ENCODE measurements at places on chromosomes 4 and X.

DNA sequence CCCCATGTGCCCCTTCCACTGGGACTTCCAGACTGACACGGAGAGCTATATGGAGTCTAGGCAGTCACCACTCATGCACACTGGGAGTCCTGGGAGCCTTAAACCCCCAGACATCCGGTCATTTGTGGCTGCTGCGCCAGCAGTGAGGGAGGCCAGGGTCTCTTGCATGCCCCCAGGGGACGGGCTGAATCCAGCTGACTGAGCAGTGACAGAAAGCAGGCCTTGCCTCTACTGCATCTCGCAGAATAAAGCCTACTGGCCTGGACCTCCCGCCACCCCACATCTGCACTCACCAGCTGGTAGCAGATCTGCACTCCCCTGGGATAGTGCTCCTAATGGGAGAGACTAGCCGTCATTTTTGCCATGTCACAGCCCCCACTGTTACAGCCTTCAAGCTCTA lies 1234.2 kb downstream of the FAM133A start:
- no peak for DNase-seq

GRCh38 chr4:72084587-72085011 lies 52.8 kb downstream of the NPFFR2 start:
- DNase-seq: peak; percentile 67

- DNase-seq: no peak
Observed at GRCh38 chr4:118881512-118882146, 7.0 kb upstream of the SYNPO2 start.

GRCh38 chr4:141350122-141350905 lies 129.6 kb downstream of the ZNF330 start:
- peak; percentile 97 for DNase-seq

DNA sequence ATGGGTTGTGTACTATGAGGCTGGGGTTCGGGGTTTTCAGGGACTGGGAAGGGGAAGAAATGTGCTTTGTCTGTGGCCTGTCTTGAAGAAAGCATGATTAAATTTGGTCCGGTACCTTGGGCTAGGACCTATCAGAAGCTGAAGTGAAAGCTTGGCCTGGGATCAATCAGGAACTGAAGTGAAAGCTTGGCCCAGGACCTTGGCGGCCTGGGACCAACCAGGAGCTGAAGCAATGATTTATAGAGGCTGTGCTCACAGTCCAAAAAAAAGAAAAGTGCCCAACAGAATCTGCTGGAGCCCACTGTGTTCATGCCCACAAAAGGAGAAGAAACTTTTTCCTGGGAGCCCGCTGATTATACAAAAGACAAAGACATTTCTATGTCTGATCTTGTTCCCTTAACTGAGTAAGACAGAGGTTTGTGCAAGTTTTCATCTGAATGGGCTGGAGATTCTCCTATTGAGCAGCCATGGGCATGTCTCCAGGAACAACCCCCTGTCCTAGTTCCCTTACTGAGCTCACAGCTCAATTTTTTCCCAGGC lies 1427.9 kb downstream of the FAM133A start:
- DNase-seq: no peak

GRCh38 chrX:40152173-40152711 lies 54.5 kb upstream of the BCOR start:
- DNase-seq: peak; percentile 22

DNA sequence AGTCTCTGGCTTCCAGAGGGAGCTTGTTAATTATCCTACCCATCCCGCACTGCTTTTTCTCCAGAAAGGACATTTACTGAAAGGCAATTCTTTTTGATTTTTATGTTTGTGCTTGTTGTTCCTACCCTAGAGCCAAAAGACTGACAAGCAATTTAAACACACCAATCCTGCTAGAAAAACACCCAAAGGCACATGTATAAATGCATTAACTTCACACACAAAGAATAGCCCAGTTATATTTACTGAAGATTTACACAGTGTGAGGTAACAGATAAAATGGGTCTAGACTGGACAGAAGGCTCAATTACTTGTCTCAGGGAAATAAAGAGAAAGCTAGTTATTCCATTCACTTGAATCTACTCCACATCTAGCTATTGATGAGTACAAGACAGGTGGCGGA lies 61.2 kb upstream of the NOCT start:
- no peak for DNase-seq

DNA sequence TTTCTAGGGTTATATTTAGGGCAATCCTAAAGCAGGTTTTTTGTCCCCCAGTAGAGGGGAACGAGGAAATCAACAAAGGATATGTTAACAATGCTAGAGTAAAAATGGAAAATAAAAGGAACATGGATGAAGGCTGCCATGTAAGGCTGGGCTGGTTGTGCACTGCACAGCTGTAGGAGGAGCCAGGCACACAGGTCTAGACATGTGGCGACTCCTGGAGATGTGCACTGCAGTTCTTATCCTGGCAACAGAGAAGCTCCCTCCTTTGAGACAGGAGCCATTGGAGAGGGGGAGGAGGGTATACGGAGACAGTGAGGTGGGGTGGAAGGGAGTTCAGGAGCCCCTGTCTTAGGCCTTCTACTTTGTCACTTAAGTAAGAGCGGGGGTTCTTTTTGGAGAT lies 65.9 kb downstream of the NAT8L start:
- no peak for DNase-seq

DNA sequence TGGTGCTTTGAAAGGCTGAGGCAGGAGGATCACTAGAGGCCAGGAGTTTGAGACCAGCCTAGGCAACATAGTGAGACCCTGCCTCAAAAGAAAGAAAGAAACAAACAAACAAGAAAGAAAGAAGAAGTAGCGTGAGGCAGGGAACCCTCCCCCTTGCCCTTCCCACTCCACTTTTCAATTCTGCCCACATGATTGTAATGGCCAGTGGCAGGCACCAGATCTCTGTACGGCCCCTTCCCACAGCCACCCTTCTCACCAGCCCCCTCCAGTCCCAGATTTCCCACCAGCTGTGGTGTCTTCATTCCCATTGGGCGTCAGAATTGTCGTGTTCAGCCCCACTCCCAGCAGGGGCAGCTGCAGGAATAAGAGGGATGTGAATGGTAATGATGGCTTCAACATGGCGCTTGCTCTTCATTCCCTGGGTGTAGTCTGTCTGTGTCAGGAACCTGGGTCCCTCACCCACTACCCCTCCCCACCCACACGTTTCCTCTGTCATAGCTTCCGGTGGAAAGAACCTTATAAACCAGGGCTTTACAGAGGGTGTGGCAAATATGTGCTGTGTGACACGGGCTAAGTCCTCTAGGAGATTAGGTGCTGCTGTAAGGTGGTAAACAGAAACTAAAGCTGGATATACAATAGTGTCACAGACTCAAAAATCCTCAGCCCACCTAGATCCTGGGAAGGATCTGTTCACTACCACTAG lies at the start of gene IL2RG:
Gene IL2RG (minus strand): TSS at position 437 of the 703 bp plus-strand sequence. CDS start 38 bp downstream, at position 399.
- DNase-seq: no peak

DNA sequence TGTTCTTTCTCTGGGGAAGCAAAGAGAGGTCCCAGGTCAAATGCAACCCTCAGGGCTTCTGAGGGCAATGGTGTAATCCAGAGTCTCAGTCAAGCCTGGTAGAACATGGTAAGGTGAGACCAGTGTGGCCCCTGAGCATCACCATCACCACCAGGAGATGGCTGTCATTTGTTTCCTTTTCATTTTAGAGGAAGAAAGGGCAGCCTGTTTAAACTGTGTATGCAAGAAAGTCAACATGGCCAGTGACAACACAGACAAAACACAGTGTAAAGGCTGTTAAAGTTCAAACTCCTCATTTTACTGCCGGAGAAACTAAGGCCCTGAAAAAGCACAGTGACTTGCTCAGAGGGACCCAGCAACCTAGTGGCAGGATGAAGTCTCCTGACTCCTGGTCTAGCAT lies 2.0 kb upstream of the EDA start:
- no peak for DNase-seq

GRCh38 chrX:39174772-39175417 lies 373.6 kb downstream of the MID1IP1 start:
- DNase-seq: no peak

DNA sequence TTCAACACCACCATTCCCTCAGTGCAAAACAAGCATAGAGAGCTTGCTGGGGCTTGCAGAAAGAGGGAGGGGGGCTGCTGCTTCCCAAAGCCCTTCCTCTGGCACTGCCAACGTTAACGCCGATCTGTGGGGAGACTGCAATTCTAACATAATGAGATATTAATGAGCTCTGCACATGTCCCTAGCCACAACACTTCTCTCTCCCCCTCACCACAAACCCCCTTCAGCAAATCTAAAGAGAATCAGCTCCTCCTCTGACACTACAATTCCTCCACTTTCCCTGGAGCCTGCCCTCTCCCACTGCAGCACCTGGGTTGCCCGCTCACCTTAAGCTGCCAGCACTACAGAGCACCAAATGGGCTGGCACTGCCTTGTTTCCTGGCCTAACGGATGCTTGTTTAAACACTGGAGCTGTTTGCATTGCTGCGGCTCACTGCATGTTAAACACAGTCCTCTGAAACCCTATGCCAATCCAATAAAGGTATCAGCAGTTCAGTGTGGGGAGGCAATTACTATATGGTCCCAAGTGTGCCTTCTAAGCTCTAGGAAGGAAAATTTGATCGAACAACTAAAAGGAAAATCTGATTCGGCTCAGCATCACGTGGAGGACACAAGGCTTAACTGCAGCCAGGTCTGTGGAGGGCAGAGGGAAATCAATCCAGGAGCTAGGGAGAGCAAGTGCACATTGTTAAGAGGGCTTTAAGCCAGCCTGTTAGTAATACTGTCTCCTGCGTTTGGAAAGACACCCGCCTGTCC lies 232.4 kb downstream of the MAML3 start:
- no peak for DNase-seq

GRCh38 chrX:79524642-79525041 lies 157.5 kb upstream of the ITM2A start:
- DNase-seq: peak; percentile 30

DNA sequence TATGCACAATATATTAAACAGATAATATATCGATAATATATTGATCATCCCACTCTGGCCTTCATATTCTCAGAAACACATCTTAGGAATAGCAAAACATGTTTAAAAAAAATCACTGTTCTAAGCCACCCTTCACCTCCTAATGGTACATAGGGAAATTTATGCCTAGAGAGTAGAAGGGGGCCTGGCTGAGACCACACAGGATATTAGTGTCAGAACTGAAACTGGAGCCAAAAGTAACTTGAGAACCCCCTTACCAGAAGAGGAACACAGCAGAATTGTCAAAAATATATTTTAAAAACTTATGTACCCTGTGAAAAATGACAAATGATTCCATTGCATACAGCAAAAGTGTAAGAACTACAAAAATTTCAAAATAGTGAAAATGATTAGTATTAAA lies 173.1 kb downstream of the VSIG4 start:
- DNase-seq: no peak

- peak; percentile 70 for DNase-seq
Observed at GRCh38 chrX:136193771-136194170, 46.4 kb downstream of the FHL1 start.

GRCh38 chr4:3869174-3869572 lies 103.0 kb downstream of the ADRA2C start:
- no peak for DNase-seq

- no peak for DNase-seq
Observed at GRCh38 chrX:39645178-39645895, 452.4 kb downstream of the BCOR start.

- DNase-seq: no peak
Observed at GRCh38 chr4:113505044-113505443, 256.5 kb downstream of the CAMK2D start.

DNA sequence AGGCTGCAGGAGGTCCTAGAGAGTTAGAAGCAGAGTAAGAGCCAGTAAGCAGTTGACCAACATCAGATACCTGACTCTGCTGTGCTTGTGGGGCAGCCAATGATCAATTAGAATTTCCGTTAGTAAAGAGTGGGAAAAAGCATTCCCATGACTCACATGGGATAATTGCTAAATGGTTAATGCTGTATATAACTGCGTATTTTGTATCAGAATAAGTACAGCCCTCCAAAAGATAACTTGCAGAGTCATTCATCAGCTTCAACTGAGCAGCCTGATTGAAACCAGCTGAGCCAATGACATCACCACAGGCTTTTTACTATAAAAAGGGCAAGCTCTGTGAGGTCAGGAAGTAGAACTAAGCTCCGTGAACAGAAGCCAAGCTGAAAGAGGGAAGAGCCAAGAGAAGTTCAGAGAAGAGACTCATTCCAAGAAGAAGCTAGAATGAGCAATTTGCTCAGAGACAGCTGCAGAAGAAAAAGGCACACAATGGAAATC lies 67.9 kb downstream of the PPP3CA start:
- peak; percentile 53 for DNase-seq

DNA sequence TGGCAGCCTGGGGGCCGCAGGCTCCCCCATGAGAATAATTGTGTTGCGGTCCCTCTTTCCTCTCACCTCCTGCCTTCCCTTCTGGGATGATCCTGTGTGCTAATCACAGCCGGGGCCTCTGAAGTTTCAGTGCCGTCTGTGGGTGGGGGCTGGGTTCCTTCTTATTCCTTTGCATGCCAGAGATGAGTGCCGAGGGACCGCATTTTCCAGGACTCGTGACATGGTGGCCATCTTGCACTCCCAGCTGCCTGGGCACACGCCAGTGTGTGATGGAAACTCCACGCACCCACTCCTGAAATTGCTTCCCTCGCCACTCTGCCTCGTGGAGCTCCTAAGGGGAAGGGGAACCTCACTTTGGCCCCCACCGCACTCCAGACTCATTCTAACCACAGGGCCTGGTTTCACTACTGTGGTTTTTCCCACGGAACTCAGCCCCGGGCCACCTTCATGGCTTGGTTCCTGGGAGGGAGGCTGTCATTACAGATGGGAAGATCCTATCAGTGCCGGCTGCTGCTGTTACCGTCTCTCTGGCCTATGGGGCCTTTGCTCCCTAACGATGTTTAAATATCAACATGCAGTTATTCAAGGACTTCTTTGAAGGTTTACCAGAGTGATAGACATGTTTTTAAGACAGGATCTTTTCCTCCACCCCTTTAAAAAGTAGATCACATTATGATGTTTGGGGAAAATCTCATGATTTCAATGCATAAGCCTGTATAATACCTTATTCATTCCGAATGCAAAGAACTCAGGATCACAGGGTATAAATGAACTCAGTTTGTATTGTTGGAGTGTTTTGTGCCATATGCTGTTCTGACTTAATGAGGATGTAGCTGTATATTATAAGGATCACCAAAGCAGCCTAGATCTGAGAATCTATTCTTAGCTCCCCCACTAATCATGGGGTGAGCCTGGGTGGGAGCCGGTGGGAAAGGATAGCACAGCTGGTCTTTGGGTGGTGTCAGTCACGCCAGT lies 89.6 kb downstream of the SORCS2 start:
- no peak for DNase-seq

DNA sequence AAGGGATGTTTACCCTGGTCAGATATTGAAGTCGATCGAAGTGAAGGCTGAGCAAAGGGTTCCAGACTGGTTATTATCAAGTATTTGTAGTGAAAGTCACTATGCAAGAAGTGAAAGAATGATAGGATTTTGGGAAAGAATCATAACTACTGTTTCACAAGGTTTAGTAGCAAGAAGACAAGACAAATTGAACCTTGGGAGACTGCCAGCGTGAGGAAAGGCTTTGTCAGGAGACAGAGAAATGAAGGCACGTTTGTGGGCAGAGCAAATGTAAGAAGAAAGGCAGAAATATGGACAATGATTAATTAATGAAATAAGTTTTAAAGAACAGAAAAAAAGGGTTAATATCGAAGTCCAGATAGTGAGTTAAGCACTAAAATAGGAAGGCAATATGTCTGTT lies 456.8 kb downstream of the TRIML1 start:
- DNase-seq: no peak

Measured in kidney tubule cell (primary cell).